Stimulated activated CD4-positive, alpha-beta T cell treated with anti-CD3 and anti-CD28 coated beads, TNF-alpha, amount 100 ng/mL, for 4 hours (primary cell): ENCODE measurements at places on chromosomes 2 and 18.

- no peak for DNase-seq
Measured at GRCh38 chr2:240614391-240614790, 10.9 kb upstream of the GPR35 start.

- DNase-seq = no peak
Measured at GRCh38 chr2:216281316-216281715, 91.0 kb downstream of the MARCHF4 start.

DNA sequence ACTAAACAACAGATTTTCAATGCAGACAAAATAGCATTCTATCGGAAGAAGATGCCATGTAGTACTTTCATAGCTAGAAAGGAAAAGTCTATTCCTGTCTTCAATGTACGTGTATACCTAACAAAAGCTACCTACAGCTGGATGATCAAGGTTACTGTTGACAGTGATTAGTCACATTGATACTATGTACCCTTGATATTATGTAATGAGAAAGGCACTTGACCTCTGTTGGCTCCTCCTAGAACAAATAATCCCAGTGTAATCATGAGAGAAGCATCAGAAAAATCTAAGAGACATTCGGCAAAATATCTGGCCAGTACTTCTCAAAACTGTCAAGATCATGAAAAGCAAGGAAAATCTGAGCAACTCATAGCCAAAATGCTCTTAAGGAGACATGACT lies 44.4 kb upstream of the LRRTM4 start:
- DNase-seq = no peak

GRCh38 chr2:140164449-140164848 lies 1384.3 kb upstream of the NXPH2 start:
- no peak for DNase-seq

DNA sequence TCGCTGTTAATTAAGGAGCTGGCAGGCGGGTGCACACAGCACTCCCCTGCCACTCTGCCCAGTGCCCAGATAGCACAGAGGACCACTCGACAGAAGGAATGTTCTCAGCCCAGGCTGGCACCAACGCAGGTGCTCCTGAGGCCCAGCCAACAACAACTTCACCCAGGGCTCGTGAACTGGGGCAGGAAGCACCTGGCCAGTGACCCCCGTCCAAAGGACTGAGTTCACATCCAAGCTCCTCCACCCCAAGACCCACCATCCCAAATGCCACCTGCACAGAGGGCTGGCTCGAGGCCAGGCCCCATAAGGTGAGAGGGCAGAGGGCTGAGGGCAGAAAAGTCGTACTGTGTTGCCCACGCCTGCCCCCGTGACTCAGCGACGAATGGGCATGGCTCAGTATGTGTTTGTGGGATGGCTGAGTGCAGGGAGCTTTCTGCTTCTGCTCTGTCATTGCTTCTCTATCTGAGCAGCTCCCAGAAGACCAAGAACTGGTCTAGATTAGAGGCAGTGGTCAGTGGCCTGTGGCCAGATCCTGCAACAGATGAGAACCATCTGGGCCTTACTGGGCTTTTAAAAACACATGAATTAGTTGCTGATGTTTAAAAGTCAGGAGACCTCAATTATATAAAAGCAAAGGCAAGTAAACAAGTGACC lies 68.4 kb downstream of the POLR1A start:
- DNase-seq = no peak

- no peak for DNase-seq
Measured at GRCh38 chr2:45343251-45344017, 267.6 kb downstream of the SRBD1 start.

GRCh38 chr18:61772293-61772848 lies 120.4 kb downstream of the RNF152 start:
- DNase-seq = no peak

GRCh38 chr2:58974881-58975280 lies 733.8 kb upstream of the FANCL start:
- no peak for DNase-seq

DNA sequence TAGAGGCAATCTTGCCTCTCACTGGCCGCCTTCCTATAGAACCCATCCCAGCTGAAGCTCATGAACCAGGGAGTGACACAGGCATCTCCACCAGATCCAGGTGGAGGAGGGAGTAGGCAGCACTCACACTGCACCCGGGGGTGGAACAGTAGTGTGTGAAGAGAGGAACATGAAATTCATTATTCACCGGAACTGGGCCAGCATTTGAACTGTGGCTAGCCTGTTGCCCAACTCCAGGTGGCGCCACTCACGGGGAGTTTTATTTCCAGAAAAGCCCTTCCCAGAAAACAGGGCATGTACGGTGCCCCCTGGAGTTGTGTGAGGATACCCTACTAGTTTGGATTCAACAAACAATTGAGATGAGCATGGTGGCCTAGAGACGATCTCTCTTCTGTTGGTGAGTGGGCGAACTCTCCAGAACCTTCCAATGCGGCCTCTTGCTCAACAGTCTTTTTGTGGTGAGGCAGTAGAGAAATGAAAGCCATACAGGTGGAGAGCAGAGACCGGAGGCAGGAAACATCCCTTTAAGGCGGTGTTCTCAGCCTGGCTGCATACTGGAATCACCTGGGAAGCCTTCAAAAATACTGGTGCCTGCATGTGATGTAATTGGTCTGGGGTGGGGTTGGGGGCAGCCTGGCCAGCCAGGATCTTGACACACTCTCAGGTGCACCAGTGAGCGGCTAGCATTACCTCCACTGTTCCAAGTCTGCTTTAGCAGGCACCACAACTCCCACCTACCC lies 73.5 kb upstream of the NEDD4L start:
- DNase-seq = no peak

GRCh38 chr2:205680067-205680466 lies 2.2 kb upstream of the NRP2 start:
- DNase-seq = peak; percentile 23

DNA sequence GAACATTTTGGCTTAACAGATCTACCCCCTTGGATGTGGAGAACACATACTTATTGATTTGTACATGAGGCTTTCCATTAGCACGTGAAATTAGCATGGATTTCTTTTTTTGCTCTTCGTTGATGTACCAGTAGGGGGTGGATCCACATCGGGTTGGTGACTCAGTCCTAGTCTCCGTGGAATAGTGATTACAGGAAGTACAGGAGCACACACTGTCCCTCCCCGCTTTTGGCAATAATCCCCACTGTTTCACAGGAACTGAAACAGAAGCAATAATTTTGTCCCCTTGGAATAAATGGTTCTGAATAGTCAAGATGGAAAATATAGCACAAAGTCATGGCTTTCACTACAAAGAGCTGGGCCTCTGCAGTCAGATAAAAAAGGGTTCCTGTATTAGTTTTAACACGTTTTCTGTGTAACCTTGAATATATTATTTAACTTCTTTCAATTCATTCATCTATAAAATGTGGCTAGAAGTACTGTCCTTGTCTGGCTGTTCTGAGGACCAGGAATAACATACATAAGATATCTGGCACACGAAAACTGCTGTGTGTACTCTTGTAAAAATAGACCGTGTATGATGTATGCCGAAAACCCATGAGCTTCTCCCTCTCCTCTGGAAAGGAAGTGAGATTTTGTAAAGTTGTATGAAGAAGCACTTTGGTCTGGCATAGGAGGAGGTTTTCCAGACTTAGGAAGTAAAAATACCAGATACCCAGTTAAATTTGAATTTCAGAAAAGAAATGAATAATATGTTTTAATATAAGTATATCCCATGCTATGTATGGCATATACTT lies 229.2 kb downstream of the GALR1 start:
- DNase-seq = no peak
